Dorsolateral prefrontal cortex (tissue), 122 donors: ENCODE measurements at places on chromosomes 5 and 9. TPM values are rescaled to one million over a fixed set of nuclear protein-coding genes. Genes with fewer than 3 reads are reported as not detected.

- DNase-seq = no peak
Observed at GRCh38 chr5:133843911-133844310, 124.5 kb downstream of the C5orf15 start.

- DNase-seq = no peak
Observed at GRCh38 chr9:130128251-130128650, 44.0 kb upstream of the NCS1 start.

GRCh38 chr9:22103685-22104575, 94.8 kb upstream of the CDKN2B start:
- no peak for DNase-seq

GRIN3A gene
- total RNA-seq = 2.7 TPM

DNA sequence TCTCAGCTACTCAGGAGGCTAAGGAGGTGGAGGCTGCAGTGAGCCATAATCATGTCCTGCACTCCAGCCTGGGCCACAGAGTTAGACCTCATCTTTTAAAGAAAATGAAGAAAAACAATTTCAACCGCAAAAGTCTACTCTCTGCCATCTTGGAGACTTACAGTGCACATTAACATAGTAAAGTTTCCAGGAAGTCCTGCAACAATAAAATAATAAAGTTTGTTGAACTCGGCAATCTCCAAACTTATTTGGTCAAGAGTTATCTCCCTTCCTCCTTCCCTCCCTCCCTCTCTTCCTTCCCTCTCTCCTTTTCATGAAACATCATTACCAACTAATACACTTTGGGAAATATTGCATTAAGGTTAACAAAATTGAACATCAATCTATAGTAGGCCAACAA, 94.1 kb upstream of the JAK2 start:
- DNase-seq = no peak

DNA sequence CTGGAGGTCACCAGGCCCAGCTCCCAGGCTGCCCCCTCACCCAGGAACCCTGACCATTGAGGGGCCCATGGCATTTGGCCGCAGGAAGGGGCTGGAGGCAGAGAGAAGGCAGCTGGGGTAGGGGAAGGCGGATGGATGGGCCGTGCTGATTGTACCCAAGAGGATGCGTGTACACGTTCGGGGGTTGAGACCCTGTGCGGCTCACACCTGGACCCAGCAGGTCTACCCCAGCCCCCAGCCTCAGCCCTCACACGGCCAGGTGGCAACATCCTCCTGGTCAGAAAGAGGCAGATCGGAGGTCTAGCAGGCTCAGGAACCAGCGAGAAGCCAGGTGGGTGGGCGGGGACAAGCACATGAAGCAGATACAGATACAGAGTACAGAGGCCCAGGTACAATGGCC, 33.7 kb downstream of the NACC2 start:
- DNase-seq = no peak

- peak; percentile 2 for DNase-seq
Observed at GRCh38 chr9:135065804-135066203, 21.7 kb upstream of the OLFM1 start.

NTNG2 gene
- 81.3 TPM for total RNA-seq

DNA sequence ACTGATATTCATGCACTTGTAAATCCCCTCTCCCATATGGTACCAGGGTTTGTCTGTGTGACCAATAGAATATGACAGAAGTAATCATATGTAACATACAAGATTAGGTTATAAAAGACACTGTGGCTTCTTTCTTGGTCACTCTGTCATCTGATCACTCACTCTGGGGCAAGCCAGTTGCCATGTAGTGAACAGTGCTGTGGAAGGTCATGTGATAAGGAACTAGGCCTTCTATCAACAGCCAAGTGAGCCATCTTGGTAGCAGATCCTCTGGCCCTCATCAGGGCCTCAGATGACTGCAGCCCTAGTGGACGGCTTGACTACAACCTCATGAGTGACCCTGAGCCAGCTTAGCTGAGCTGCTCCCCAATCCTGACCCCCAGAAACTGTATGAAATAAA, 30.0 kb upstream of the MATR3 start:
- DNase-seq = no peak

DNA sequence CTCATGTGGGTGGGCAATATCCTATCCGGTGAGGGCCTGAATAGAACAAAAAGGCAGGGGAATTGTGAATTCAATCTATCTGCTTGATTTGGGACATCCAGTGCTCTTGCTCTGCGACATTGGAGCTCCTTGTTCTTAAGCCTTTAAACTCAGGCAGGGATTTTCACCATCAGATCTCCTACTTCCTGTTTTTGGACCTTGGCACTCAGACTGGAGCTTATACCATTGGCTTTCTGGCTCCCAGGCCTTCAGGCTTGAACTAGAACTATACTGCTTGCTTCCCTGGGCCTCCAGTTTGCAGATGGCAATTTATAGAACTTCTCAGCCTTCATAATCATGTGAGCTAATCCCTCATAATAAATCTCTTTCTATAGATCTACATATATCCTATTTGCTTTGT, 134.3 kb upstream of the CLINT1 start:
- DNase-seq = no peak
